ENCODE measurements at places on chromosomes 7 and 10.

GRCh38 chr7:3942816-3943745 is 642.0 kb downstream of the SDK1 start:
- no peak for DNase-seq

DNA sequence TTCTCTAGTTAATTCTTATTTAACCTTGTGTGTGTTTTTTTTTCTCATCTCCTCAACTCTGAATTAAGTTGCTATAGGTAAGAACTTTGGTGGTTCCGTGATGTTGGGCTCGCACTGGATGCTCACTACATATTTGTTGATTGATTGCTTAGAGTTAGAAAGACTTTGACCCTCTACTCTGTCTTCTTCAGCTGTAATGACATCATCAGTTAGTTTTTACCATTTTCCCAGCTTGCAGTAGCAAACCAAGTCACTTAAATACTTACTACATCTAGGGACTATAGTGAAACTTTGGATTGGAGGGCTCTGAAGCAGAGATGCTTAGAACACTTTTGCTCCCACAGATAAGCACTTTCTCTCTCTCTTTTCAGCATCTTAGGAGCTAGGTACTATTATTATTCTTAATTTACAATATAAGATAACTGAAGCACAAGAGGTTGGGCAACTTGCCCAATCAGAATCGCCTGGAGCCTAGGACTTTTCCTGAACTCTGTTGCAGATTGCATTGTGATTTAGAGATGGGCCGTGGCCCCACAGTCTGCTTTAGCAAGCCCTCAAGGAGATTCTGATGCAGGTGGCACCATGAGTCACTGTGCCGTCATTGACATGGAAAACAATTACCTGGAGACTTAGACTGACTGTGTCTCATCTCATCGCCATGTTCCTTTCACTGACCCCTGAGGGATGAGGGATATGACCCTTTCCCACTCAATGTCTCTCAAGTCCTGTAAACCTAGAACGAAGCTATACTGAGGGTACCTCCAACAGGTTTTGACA is 471.9 kb upstream of the PODXL start:
- no peak for DNase-seq

DNA sequence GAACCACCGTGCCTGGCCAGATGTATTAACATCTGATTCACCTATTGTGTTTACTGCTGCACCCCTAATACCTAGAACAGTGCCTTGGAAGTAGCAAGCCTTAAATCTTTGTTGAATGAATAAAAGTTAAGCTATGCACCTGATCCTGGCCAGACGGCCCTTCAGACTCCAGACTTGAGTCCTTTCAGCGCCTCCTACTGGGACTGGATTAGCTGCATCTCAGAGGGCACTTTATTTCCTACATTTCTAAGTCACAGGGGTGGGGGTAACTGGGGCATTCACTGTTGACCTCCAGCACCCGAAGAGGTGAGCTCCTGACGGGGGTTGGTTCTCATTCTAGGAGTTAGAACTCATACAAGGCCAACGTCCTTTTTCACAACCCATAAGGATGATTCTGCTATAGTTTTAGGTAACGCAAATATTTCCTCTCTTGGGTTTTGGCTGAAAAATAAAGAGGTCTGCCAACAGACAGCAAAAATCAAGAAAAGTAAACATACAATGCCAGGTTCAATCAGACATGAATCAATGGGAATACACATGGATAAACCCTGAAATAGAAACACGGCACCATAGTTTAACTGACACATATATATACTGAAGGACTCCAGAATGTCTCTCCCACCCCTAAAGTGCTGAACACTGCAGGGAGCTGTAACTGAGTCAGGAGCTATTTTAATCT is 48.0 kb upstream of the DLG5 start:
- DNase-seq: no peak

- DNase-seq: no peak
Measured at GRCh38 chr10:79327090-79327457, 20.2 kb upstream of the PPIF start.

DNA sequence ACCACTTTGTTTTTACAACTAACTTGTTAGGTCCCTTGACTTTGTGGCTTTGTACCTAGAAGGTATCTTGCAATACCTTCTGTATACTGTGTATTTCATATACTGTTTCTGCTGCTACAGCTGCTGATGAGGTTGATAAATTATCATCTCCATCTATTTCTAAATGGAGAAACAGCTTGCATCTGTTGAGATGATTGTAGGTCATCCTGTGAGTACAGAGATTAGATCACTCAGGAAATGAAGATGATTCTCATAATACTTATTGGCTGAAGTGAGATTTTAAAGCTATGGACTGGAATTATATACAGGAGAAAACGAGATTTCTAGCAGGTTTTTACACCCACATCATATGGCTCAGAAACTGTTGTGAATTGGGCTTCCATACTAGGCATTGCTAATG is 280.5 kb downstream of the KCND2 start:
- DNase-seq: no peak

DNA sequence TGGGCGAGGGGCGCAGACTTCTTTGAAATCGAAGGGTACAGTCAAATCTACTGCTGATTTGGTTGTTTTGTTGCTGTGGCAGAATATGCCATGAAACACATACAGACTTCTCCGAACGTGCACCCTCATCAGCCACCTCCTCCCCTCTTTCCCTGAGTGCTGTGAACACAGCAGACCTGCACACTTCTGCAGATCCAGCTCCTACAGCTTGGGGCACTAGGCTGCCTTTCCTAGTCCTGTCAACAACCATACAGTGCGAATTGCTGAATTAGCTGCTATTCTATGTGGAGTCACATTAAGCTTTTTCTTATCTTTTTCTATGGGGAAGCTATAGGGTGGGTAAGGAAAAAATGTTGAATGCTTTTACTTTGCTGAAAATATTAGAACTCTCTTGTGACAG is 57.5 kb downstream of the COL17A1 start:
- DNase-seq: no peak

- no peak for DNase-seq
Measured at GRCh38 chr10:124906551-124907001, 35.3 kb upstream of the ZRANB1 start.

GRCh38 chr7:15972862-15973275 is 286.4 kb upstream of the MEOX2 start:
- no peak for DNase-seq

DNA sequence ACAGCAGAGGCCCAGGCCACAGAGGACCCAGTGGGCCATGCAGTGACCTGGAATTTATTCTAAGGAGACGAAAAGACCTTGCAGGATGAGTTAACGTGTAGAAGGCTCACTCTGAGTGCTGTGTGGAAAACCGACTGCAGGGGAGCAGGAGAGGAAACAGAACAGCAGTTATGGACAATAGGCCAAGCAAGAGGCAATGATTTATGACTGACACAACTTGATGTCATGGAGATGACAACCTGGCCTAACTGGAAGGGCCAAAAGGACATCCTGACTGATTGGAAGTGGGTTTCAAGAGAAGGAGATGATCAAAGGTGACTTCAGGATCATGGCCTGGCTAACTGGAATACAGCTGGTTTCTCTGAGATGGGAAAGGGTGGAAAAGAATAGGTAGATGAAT is 70.2 kb upstream of the RAPGEF5 start:
- no peak for DNase-seq

- DNase-seq: no peak
Measured at GRCh38 chr10:117541405-117541908, 1.1 kb upstream of the EMX2 start.

DNA sequence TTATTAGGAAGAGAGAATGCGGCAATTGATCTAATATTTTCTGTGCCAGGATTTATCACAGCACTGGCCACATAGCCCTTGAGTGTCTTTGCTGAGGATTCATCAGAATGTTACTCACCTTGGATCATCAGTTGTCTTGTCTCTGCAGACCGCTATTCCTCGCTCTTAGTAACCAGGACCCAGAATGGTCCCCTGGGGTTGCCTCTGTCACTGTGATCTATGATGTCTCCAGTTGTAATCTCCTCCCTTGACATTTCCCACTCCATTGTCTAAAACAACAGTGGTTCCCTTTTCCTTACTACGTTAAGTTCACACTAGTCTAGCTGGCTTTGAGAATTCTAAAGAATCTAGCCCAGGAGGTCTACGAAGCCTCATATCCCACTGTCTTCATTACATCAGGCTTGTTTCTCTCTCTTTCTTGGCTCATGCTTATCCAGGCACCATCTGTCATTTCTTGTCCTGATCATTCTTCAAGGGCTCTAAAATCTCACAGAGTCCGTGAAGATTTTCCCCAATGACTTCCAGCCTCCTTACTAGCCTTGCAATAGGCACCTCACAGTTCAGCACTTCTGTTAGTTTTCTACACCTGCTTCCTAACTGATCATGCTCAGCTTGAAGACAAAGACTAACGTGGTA is 125.8 kb downstream of the CUBN start:
- DNase-seq: no peak

GRCh38 chr10:78420946-78421735 is 387.5 kb downstream of the RPS24 start:
- no peak for DNase-seq

DNA sequence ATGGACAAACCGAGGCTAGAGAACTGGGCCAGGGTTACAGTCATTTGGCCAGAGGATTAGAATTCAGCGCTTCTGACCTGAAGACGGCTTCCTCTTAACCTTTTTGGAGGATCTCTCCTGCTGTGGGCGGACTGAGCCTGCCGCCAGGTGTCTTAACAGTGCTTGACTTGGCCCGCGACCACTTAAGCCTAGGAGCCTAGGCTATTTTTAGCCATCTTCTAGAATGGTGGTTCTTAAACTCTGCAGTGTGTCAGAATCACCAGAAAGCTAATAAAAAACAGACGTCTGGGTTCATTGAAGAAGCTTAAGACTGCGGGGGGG is 722 bp downstream of the MDH2 start:
- DNase-seq: no peak

- no peak for DNase-seq
Measured at GRCh38 chr10:107032700-107033401, 131.7 kb downstream of the SORCS1 start.

- DNase-seq: no peak
Measured at GRCh38 chr10:77601488-77601887, 36.1 kb downstream of the KCNMA1 start.

DNA sequence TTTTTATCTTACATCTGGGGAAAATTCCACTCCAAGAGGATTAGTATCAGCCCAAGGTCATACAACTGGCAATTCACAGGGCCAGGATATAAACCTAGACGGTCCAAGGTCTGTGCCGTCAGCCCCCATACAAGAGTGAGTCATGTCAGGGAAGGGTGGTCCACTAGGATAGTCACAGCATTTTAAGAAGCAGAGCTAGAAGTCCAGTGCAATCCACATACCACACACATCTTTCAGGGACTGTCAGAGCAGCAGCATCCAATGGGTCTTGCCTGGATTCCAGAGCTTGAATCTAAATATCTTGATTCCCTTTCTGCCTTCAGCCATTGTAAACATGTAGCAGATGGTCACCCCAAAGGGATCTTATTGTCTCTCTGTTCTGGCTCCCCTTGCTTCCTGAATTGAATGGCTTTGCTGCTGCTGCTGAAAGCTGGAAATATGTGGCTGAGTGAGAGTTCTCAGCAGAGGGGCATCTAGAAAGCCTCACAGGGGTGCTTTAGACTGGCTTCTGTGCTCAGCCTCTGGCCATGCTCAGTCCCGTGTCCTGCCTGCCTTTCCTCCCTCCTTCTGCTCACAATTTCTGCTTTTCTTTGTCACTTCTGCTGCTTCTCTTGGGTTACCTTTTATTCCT is 9.9 kb upstream of the OR6V1 start:
- DNase-seq: no peak

DNA sequence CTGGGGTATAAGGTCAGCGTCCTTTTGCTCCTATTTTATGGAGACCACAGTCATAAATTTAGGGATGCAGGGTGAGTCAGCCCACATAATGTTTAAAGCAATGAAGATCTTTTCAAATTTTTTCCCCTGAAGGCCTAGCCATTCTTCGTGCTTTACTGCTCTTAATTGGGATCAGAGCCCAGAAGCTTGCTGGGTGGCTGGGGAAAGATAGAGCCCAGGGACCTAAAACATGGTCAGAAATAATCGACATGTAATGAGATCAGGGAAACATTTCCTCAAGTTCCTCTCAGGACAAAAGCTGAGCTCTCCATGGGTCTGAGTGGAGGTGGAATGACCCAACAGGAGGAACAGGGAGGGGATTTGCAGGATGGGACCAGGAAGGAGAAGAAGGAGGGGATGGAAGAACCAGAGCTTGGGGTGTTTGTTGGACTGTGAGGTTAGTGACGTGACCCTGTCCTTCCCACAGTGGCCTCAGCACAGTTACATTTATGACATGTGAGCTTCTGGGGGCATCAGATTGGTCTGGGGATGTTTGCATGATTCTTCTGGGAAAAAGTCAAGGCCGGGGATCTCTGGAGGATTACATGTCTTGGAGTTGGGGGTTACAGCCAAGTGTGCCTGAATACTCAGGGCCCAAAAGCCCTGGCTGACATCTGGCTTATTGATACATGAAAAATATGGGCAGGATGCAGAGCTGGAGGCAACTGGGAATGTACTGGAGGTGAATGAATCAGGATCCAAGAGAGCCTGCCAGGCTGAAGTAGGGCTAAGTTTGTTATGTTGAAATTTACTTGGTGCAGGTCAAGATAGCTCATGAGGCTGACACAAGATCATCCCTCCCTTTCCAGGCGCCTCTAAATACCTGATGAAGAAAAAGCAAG is 477.9 kb downstream of the RPS24 start:
- no peak for DNase-seq

GRCh38 chr7:46637793-46638735 is 717.0 kb upstream of the IGFBP3 start:
- DNase-seq: no peak

DNA sequence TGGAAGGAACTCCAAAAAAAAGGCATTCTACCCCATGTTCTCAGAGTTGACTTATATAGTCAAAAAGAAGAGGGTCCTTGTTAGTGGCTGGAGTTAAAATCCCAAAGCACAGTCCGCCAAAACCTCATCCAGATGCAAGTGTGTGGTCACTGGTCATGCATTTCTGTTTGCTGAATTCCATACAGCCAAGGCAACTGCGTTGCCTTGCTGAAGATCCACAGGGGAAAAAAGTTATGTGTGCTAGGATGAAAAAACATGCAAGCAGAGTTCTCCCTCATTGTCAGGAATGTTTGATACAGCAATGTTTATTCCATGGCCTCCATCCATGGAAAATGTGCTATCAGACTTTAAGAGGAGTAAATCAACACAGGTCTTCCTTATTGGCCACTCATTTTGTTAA is 213.1 kb downstream of the CREB5 start:
- no peak for DNase-seq
